SJSA1 (cell line): ENCODE measurements at places on chromosomes 3 and 15. TPM values are rescaled to one million over a fixed set of nuclear protein-coding genes. Genes with fewer than 3 reads are reported as not detected.
A peak's percentile ranks its signal among the peaks of the same experiment; 100 is the strongest.

- no peak overlapping the region for H3K4me3 ChIP-seq
- no peak overlapping the region for H3K27ac ChIP-seq
- H3K4me1 ChIP-seq = no peaks in the 10 kb centered on the region
Measured at GRCh38 chr3:13318626-13319470, 101.3 kb downstream of the NUP210 start.

DNA sequence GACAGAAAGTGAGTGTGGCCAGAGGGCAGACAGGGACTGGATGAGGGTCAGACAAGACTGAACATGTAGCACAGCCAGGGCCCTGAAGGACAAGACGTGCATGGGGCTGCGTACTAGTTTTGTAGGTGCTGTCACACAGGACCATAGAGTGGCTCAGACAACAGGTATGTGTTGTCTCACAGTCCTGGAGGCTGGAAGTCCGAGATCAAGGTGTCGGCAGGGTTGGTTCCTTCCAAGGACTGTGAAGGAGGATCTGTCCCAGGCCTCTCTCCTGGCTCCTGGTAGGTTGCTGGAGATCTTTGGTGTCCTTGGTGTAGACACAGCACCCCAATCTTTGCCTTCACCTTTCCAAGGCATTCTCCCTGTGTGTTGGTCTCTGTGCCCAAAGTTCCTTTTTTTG, 136.4 kb downstream of the SRGAP3 start:
- no peak for DNase-seq
- H3K36me3 ChIP-seq = no peaks in the 10 kb centered on the region
- H3K27ac ChIP-seq = no peak overlapping the region
- no peaks in the 10 kb centered on the region for H3K27me3 ChIP-seq
- no peaks in the 10 kb centered on the region for H3K4me1 ChIP-seq

GRCh38 chr15:79341396-79341795, 30.5 kb downstream of the TMED3 start:
- H3K4me1 ChIP-seq = no peaks in the 10 kb centered on the region
- no peaks in the 10 kb centered on the region for H3K27me3 ChIP-seq
- no peaks in the 10 kb centered on the region for H3K36me3 ChIP-seq
- H3K27ac ChIP-seq = no peak overlapping the region
- no peak for DNase-seq
- H3K4me3 ChIP-seq = no peak overlapping the region

DNA sequence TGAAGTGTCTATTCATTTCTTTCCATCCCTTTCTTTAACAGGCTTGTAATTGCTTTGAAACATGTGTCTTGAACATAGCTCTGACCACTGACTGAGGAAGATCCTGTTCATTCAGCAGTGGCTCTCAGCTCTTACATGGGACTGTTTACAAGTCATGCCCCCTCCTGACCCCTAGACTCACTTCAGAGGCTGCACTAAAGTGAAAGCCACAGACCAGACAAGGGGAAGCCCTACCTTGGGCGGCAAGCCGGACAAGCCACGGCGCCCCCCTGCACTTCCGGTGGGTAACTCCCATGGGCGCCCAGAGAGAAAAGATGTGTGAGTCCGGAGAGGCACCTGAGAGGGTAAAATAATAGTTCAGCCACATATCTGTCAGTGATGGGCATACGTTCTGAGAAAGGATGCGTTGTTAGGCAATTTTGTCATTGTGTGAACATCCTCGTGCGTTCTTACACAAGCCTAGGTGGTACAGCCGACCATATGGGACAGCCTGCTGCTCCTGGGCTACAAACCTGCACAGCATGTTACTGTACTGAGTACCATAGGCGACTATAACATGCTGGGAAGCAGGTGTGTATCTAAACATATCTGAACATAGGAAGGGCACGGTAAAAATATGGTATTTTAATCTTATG, 116.2 kb downstream of the CHSY1 start:
- H3K4me1 ChIP-seq = peaks cover 24% of the 10 kb centered on the region
- H3K27ac ChIP-seq = no peak overlapping the region
- H3K27me3 ChIP-seq = no peaks in the 10 kb centered on the region
- no peaks in the 10 kb centered on the region for H3K36me3 ChIP-seq
- no peak for DNase-seq

GRCh38 chr3:50237133-50237651, 1.2 kb downstream of the GNAI2 start:
- peak overlapping the region; percentile 77 for H3K4me3 ChIP-seq
- H3K27ac ChIP-seq = no peak overlapping the region
- DNase-seq = peak; percentile 54
- no peaks in the 10 kb centered on the region for H3K27me3 ChIP-seq
- peaks cover 29% of the 10 kb centered on the region for H3K4me1 ChIP-seq
- peaks cover 48% of the 10 kb centered on the region for H3K36me3 ChIP-seq

- H3K4me1 ChIP-seq = 0 out of 2 replicates have a peak, but pooled peaks cover 3% of the 10 kb centered on the region
- H3K27ac ChIP-seq = no peak overlapping the region
- DNase-seq = no peak
- no peaks in the 10 kb centered on the region for H3K36me3 ChIP-seq
Measured at GRCh38 chr3:116083683-116084082, 361.6 kb downstream of the LSAMP start.

DNA sequence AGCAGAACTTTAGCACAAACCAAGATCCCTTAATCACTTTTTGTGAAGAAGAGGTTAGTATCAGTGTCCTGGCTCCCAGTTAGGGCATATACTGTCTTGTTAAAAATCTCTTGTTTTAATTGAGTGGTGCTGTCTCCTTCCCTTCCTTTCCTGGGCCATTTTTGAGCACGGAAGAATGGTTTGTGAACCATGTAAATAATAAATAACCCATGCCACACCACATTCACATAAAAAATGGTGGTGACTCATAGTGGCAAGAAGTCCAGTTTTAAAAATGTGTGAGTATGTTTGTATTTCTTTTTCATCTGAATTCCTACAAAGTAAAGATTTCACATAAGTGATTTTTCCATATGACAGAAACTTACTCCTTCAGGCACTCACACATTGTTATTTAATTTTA, 59.1 kb upstream of the SPRED1 start:
- no peaks in the 10 kb centered on the region for H3K36me3 ChIP-seq
- no peaks in the 10 kb centered on the region for H3K27me3 ChIP-seq
- no peak overlapping the region for H3K4me3 ChIP-seq
- no peak overlapping the region for H3K27ac ChIP-seq

GRCh38 chr3:101976473-101976872, 127.2 kb downstream of the NFKBIZ start:
- H3K36me3 ChIP-seq = no peaks in the 10 kb centered on the region
- no peak overlapping the region for H3K27ac ChIP-seq
- H3K4me1 ChIP-seq = no peaks in the 10 kb centered on the region
- no peak for DNase-seq
- no peak overlapping the region for H3K4me3 ChIP-seq

- no peak overlapping the region for H3K4me3 ChIP-seq
- DNase-seq = no peak
- no peaks in the 10 kb centered on the region for H3K36me3 ChIP-seq
Measured at GRCh38 chr3:17481116-17481515, 261.3 kb downstream of the TBC1D5 start.

DNA sequence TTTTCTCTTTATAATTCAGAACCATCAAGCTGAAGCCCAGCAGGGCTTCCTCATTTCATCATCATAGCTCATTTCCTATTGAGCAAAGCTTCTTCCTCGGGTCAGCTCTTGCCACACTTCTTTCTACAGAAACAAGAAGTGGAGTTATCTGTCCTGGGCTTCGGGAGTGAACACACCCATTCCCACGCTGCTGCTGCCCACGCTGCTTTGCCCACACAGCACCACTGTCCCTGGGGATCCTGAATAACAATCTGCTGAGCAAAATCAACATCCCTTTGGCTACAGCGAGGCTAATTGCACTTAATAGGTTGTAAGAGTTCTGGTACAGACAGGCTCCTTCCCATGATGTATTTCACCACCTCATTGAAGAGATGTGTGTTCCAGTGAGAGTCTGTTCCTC, 23.7 kb downstream of the CEP19 start:
- H3K4me1 ChIP-seq = 0 out of 2 replicates have a peak, but pooled peaks cover 3% of the 10 kb centered on the region
- no peak overlapping the region for H3K4me3 ChIP-seq
- no peaks in the 10 kb centered on the region for H3K36me3 ChIP-seq
- no peak overlapping the region for H3K27ac ChIP-seq
- no peak for DNase-seq

DNA sequence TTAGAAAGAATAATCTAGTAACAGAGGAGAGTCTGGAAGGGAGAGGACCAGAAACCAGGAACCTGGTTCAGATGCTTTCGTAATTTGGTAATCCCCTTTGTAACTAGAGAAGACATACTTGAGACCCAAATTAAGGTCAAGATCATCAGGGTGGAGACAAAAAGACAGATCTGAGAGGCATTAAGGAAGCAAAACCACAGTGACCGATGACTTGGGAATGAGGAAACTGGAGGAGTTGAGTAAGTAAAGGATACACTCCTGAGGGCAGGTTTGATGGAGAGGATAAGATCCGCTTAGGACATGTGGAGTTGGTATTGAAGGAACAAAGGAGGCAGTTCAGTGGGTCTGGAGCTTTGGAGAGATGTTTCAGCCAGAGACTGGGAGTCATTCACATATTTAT, 23.6 kb upstream of the BCL2A1 start:
- H3K27me3 ChIP-seq = no peaks in the 10 kb centered on the region
- H3K27ac ChIP-seq = no peak overlapping the region
- H3K36me3 ChIP-seq = no peaks in the 10 kb centered on the region
- no peak for DNase-seq

DNA sequence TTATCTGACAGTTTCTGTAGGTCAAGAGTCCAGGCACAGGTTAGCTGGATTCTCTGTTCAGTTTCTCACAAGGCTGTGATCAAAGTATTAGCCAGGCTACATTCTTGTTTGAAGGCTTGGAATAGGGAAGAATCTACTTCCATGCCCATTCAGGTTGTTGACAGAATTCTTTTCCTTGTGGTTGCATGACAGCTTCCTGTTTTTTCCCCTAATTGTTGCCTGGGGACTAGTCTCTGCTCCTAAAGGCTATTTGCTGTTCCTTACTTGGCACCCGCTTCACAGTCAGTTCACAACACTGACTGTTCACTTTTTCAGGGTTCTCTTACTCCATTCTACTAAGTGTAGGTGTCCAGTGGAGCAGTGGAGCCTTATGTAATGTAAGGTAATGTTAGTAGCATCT, 115.4 kb upstream of the GBE1 start:
- 0 out of 2 replicates have a peak, but pooled peaks cover under 1% of the 10 kb centered on the region for H3K27me3 ChIP-seq
- H3K27ac ChIP-seq = no peak overlapping the region
- no peak overlapping the region for H3K4me3 ChIP-seq
- no peaks in the 10 kb centered on the region for H3K4me1 ChIP-seq
- DNase-seq = no peak

DNA sequence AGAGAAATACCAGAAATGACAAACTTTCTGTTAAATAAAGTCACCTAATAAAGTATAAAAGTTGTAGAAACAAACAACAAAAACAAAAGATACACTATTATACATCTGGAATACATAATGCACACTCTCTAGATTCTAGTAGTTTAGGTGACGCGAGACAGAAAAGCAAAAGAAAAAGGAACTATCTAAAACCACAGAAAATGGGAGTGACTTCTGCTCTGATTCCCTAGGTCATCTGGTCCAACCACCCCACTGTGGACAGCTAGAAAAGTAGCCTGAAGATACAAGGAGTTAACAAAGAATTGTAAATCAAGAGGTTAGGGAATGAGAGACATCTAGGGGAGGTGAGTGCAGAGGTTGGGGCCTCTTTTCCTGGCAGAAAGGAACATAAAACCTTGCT, 39.1 kb downstream of the DHX36 start:
- no peak overlapping the region for H3K27ac ChIP-seq
- H3K4me1 ChIP-seq = no peaks in the 10 kb centered on the region
- H3K4me3 ChIP-seq = no peak overlapping the region

DNA sequence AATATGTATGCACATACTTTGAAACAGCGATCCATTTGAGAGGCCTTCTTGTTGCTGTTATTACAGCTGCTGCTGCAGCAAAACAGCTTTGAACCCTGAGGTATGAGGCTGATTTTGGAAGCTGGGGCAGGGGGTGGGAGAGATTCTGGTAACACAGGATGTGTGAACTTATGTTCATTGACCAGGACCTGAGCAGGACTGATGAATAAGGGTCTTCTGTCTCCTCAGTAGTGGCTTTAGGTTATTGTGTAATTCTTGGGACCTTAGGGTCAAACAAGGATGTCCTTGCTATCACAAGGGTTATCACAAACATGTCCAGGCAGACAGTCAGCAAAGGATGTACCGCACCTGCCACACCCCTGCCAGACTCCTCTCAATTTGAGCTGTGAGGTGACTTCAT, 41.6 kb downstream of the CTDSPL start:
- H3K4me1 ChIP-seq = peaks cover 36% of the 10 kb centered on the region
- no peak overlapping the region for H3K27ac ChIP-seq
- H3K36me3 ChIP-seq = no peaks in the 10 kb centered on the region

DNA sequence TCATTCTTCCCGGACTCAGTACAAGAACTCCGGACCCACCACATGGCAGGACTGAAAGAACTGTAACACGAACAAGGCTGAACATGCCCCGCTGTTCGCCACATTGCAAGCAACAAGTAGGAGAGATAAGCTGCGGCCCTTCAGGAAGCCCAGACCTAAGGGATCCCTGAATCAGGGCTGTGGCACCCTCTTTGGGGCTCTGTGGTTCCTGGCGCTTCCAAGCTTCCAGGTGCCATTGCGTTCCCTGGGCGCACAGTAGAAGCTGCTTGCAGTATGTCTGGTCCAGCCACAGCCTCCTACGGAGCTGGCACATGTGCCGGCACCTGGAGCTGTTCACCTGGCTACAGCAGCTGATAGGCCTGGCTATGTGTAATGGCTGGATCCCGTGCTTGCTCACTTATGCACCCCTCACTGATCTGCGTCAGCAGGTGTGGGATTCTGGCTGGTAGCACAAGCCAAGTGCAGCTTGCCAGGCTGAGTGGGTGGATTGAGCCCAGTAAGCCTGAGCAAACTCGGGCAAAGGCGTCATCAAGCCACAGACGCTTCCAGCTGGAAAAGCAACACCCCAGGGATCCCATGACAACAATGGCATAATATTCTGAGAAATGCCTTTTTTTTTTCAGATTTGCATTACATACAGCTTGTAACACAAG, 748.6 kb upstream of the GBE1 start:
- no peak overlapping the region for H3K27ac ChIP-seq
- DNase-seq = no peak
- H3K4me1 ChIP-seq = no peaks in the 10 kb centered on the region
- no peak overlapping the region for H3K4me3 ChIP-seq
- no peaks in the 10 kb centered on the region for H3K27me3 ChIP-seq

DNA sequence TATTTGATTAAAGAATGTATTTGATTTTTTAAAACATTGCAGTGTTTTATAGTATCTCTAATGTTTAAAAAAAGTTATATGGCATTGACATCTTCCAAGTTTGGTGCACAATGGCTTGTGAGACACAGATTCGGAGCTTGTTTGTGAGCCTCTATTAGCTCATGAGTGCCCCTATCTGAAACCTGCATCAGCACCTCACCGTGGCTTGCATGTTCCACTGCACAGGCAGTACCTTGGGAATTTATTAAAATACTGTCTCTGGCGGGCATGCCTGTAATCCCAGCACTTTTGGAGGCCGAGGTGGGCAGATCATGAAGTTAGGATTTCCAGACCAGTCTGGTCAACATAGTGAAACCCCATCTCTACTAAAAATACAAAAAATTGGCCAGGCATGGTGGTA, 6.8 kb upstream of the RTP2 start:
- H3K36me3 ChIP-seq = no peaks in the 10 kb centered on the region
- no peaks in the 10 kb centered on the region for H3K27me3 ChIP-seq
- no peak overlapping the region for H3K27ac ChIP-seq

The SLCO2A1 gene
- total RNA-seq = 0.16 TPM in 1 of 2 replicates, not detected in the other

The SLC12A1 gene
- not detected in 2 replicates for total RNA-seq

The RLBP1 gene
- 0.16 TPM in 1 of 2 replicates, not detected in the other for total RNA-seq

The ROPN1B gene
- total RNA-seq = not detected in 2 replicates

The LEO1 gene
- 47.7 and 51.6 TPM in 2 replicates for total RNA-seq

The SKIL gene
- total RNA-seq = 31.0 and 51.5 TPM in 2 replicates

The TEX264 gene
- total RNA-seq = 36.4 and 36.9 TPM in 2 replicates

The CASR gene
- not detected in 2 replicates for total RNA-seq

The COLQ gene
- total RNA-seq = 0.29 TPM in 1 of 2 replicates, not detected in the other
